Stimulated activated CD8-positive, alpha-beta memory T cell treated with anti-CD3 and anti-CD28 coated beads, Interleukin-4, amount 100 ng/mL, for 1 hour (primary cell): ENCODE measurements at places on chromosomes 2 and 18.

- DNase-seq: no peak
These were observed 30.9 kb downstream of the RTP5 start for GRCh38 chr2:241900251-241901017.

- DNase-seq: no peak
These were observed 49.8 kb upstream of the PLA2R1 start for GRCh38 chr2:160111951-160112798.

DNA sequence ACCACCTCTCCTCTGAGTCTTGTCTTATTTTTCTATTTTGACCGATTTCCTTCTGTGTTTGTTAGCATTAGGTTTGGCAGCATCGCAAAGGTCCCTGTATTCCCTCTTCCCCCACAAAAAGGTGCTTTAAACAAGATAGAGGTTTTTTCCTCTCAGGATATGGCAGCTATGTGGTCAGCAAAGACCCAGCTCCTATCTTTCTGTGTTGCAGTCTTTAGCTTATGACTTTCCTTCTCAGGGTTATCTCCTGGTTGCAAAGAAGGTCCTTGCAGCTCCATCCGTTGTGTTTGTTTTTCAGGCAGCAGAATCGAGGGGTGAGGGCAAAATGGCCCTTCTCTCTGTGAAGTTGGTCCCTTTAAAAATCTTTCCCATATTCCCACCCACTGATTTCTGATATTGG is 38.4 kb downstream of the GALNT1 start:
- DNase-seq: no peak

- DNase-seq: no peak
These were observed 203.6 kb upstream of the SPRED2 start for GRCh38 chr2:65636024-65636423.

DNA sequence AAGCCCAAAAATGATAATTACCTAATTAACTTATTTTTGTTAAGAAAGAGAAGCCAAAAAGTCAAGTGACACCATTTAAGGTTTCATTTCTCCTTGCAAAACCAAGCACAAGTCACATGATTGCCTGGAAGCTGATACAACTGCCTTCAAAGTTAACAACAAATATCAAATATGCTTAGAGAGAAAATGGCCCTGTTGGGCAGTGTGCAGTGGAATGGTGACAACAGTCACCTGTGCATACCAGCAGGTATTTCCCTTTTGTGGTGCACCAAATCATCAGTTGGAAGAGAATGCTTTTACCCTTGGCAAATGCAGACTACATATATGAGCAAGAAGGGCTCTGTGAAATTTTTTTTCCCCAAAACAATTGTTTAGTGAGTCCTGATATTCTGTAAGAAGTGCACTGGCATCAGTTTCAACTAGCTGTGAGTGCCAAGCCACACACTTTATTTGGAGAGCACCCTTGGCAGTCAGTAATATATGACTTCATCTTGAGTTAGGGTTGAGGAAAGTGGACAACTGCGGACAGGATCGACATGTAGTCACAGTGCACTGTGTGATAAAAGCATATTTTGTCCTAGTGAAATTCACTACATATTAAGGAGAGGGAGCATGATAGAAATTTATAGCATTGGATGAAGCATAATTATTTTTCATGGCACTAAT is 74.9 kb upstream of the DOCK10 start:
- no peak for DNase-seq

- no peak for DNase-seq
These were observed 13.7 kb downstream of the HS6ST1 start for GRCh38 chr2:128304715-128305554.

DNA sequence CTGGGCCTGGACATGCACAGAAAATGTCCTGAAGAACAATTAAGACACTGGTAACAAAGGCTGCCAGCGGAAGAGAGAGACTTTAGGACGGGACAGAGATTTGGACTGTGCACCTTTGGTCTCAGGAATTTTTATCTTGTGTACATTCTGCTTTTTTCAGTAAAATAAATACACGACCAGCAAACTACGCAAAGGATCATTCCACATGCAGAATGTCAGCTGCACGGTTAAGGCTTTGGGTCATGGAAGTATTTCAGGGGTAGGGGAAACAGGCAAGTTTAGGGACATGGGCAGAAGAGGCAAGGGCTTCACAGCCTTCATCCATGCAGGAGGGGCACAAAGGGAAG is 11.5 kb downstream of the TMEM163 start:
- DNase-seq: no peak

- DNase-seq: no peak
These were observed 59.5 kb downstream of the ACKR3 start for GRCh38 chr2:236628981-236629605.

- no peak for DNase-seq
These were observed 144.3 kb downstream of the ATAD2B start for GRCh38 chr2:23782646-23783045.

DNA sequence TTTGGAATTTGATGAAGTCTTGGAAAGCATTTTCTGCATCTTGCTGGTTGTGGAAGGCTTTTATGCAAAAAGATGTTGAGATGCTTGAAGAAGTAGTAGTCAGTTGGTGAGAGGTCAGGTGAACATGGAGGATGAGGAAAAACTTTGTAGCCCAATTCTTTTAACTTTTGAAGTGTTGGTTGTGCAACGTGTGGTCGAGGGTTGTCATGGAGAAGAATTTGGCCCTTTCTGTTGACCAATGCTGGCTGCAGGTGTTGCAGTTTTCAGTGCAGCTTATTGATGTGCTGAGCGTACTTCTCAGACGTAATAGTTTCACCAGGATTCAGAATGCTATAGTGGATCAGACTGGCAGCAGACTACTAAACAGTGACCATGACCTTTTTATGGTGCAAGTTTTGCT is 508.4 kb upstream of the MAP2 start:
- DNase-seq: no peak

- no peak for DNase-seq
These were observed 23.5 kb downstream of the MARCHF4 start for GRCh38 chr2:216348756-216349308.

DNA sequence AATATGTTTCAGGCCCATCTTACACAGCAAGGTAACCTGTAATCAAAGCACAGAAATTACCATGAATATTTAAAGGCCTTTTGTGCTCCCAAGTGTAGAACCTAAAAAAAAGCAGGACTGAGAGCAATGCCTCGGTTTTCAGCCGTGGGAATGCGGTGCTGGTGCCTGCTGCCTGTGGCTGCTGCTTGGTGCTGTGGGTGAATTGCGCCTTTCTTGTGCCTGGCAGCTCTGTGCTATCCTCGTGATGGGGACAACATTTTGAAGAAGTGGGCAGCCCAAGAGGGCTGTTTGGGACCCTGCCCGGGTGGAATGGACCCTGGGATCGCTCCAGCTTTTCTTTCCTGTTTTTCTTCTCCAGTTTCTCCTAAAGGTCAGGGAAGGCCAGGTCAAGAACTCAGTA is 91.2 kb downstream of the ASAP2 start:
- DNase-seq: no peak

- no peak for DNase-seq
These were observed 1.2 kb upstream of the CABLES1 start for GRCh38 chr18:23133860-23134779.
